Stimulated activated CD8-positive, alpha-beta memory T cell treated with anti-CD3 and anti-CD28 coated beads, Interleukin-7, amount 100 ng/mL, for 1 hour (primary cell): ENCODE measurements at places on chromosomes 2 and 18.

- DNase-seq: no peak
These were observed 256.1 kb downstream of the NDUFA10 start for GRCh38 chr2:239768907-239769553.

GRCh38 chr18:12038082-12038638 is 55.5 kb upstream of the ANKRD62 start:
- DNase-seq: no peak

DNA sequence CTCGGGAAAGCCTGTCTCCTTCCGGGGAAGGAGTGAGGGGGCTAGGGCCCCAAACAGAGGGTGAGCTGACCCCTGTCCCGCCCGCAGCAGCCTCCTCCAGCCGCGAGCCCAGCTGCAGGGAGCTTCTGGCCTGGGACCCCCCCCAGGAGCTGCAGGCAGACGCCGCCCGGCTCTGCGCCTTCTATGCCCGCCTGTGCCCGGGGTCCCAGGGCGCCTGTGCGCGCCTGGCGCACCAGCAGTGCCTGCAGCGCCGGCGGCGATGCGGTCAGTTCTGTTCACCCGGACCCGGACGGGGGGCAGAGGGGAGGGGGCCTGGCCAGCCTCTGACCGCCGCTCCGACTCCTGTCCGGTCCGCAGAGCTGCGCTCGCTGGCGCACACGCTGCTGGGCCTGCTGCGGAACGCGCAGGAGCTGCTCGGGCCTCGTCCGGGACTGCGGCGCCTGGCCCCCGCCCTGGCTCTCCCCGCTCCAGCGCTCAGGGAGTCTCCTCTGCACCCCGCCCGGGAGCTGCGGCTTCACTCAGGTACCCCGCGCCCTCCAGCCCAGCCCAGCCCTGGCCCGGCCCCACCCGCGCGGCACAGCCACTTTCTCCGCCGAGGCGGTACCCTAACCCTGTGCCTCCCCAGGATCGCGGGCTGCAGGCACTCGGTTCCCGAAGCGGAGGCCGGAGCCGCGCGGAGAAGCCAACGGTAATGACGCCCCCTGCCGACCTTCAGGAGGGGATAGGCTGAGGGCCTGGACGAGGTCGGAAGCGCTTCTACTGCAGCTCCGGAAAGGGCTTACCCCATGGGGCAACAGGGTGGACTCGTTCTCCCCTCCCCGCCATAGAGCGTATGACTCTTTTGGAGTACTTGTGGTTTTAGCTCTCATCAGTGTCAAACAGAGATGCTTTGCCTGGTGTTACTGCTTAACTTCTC is 2.0 kb upstream of the CHRND start:
- DNase-seq: no peak

- no peak for DNase-seq
These were observed 325.4 kb upstream of the FIGN start for GRCh38 chr2:164061129-164061746.

DNA sequence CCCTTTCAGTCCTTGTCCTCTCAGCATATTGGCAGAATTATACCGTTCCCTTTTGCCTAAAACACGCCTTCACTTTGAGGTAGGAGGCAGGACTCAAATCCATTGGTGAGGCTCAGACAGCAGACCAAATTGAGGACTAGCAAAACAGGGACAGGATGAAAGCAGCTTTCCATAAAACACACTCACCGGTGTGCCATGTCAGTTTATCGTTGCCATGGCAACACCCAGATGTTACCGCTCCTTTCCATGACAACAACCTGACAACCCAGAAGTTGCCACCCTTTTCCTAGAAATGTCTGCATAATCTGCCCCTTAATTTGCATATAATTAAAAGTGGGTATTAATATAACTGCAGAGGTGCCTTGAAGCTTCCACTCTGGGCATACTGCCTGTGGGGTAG is 730.4 kb downstream of the METTL4 start:
- DNase-seq: no peak

- no peak for DNase-seq
These were observed 9.8 kb upstream of the MREG start for GRCh38 chr2:216023055-216023648.

DNA sequence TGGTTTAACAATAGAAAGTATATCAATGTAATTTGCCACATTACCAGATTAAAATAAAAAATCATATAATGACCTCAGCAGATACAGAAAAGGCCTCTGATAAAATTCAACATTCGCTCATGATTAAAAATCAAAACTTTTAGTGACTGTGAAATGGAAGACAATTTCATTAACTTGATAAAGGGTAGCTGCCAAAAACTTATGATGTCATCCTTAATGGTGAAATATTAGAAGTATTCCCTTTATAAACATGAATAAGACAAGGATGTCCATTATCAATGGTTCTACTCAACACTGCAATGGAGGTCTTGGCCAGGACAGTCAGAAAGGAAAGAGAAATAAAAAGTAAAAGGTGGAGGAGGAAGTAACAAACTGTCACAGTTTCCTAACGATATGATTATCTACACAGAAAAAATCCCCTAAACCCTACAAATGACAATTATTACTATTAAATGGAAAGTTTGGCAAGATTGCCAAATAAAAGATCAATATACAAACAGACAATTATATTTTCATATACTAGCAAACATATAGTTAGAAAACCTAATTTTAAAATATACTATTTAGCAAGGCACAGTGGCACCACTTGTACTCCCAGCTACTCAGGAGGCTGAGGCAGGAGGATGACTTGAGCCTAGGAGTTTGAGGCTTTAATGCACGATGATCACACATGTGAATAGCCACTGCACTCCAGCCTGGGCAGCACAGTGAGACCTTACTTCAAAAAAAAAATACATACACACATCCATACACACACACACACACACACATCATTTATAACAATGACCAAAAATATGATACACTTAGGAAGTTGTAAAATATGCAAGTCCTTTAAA is 12.8 kb downstream of the METTL8 start:
- no peak for DNase-seq

DNA sequence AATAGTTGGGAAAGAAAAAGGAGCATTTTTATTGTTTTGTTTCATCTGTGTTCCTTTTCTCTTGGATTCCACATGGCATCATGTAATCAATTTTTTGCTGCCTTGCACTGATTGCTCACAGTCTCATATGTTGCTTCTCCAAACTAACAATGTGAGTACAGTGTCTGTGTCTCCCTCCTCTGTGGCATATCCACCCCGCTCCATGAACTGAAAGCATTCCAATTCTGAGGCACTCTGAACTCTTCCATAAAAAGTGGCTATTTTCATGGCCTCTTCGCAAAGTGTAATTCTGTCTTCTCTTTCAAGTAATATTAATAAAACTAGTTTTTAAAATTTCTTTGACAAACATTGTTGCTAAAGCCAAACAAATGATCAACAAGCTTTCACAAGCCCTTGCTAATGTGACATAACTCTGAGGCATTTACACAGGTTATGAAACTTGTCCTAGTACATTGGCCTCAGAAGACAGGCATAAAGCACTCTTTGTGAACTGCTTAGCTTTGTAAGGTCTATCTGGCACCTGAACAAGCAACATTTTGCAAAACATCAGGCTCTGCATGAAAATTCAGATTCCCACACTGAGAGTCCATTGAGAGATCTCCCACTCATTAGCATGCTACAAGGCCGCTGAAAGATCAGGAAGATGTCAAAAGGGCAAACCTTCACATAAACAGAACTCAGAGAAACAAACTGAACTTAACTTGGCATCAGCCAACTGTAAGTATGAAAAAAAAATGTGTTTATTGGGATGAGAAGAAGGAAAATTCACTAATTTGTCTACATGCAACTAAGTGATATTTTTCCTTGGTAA is 33.0 kb downstream of the GPR75 start:
- DNase-seq: no peak

DNA sequence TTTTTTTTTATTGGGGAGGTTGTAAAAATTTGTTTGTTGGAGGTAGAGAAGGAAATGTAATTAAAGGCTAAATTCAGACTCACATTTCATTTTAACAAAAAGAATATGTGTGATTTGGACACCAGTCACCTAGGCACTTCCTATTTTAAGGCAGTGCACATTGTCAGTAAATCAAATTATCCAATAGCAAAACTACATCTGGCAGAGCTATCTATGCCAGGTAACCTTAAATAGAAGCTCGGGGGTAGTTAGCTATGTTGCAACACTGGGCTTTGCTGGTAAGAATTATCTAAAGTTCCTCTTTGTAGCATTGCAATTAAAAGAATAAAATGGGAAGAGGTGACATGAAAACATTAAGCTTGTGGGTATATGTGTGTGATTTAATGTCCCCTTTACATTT is 1064.4 kb upstream of the ZEB2 start:
- no peak for DNase-seq

DNA sequence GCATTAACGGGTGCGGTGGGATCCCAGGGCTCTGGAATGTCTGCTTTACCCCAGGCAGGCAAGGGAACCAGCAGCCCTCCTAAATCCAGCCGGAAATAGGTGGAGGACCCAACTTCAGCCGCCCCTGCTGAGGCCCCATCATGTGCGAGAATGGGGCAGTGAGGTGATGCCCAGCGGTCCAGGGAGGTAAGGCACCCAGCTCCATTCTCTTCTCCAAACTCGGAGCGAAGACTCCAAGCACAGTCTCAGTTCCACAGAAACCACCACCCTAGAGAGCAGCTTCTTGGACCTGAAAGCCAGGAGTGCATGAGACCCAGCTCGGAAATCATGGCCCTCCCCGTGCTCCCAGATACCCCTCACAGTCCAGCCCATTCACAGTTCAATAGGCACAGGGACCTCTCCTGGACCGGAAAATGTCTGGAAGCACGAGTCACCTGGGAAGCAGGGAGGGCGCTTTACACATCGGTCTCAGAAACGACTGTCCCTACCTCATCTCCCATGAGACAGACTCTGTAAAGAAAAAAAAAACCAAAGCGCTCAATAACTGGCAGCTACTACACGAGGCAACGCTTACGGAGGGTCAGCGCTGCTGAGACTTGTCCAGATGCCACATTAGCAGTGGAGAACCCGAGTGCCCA is 2.0 kb downstream of the SDC1 start:
- no peak for DNase-seq

DNA sequence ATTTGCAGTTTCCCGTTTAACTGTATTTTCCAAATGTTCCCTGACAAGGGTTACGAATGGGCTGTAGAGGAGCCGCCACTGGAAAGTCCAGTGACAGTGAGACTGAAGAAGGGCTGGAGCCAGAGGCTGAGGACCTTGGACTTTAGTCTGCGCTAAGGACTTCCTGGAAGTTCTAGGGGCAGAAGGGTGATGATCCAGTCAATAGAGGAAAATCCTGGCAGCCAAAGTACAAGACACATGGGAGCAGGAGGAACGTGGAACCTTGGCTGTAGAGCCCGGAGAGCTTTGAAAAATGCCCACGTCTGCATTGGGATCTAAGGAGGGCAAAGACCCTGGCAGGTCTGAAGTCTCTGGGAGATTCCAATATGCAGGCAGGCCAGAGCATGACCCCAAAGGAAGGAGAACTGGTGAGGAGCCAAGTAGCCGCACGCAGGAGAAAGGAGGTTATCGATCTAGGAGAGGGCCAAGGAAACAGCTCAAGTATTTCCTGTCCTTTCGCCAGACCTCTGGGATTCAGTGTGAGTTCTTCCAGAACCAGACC is 28.5 kb downstream of the MBP start:
- DNase-seq: no peak

GRCh38 chr2:179812501-179812900 is 48.9 kb downstream of the ZNF385B start:
- DNase-seq: no peak

GRCh38 chr2:56244911-56245530 is 61.2 kb downstream of the CCDC85A start:
- no peak for DNase-seq

- peak; percentile 7 for DNase-seq
These were observed 175.8 kb downstream of the LOXHD1 start for GRCh38 chr18:46481048-46481846.

DNA sequence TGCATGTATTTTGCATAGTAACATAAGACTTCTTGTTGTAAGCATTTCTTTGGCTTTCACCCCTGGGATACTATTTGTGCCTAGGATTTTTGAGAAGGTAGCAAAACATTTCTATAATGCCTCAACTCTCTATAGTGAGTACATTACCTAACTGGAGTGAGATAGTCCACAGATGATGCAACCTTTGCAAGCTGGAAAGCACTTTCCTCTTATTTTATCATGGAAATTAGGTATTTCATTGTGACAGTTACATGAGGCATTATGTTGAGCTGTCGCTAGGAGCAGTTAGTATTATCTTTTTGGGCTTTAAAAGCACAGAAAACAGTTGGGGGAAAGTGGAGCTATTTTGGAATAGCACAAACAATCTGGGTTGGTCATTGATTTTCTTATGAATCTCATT is 786.2 kb downstream of the DCC start:
- no peak for DNase-seq

DNA sequence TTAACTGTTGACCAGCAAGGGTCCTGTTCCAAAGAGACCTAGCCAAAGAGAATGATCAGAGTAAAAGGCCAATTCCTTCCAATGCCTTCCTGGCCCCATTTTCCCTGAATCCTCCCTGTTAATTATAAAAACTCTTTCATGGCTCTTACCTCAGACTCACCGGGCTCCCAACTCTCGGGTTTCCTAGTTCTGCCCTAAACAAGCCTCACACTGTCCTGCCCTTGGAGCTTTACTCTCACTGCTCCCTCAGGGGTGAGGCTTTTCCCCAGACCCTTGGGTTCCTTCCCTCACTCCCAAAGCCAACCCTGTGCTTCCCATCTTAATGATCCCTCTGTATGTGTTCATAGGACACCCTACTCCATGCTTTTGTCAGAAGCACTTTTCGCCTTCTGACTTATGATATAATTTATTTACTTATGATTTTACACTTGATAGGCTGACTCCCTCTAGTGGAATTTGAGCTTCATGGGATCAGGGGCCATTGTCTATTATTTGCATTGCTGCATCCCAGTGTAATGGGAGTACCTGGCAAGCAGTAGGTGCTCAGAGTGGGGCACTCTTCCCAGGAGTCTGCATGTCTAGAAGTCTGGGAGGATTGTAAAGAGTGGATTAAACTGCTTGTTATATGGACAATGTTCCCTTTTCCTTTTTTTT is 29.9 kb upstream of the ZNG1B start:
- no peak for DNase-seq

- DNase-seq: no peak
These were observed 497.8 kb upstream of the MYT1L start for GRCh38 chr2:2828774-2829368.

DNA sequence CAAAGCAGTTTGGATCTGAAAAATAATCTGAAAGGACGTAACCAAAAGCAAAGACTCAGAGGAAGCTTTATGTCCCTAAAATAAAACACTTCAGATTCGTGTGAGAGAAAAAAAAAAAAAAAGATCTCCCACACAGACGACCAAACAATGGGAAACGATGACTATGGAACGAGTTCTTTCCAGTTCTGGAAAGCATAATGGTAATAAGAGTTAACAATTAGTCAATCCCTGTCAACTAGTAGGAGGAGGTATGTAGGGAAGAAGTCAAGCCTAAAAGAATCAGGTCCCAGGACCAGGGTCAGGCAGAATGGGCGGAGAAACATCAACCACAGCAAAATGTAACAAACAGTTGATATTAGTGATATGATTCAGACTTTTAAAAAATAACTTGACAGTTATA is 170.3 kb upstream of the SETBP1 start:
- DNase-seq: no peak

DNA sequence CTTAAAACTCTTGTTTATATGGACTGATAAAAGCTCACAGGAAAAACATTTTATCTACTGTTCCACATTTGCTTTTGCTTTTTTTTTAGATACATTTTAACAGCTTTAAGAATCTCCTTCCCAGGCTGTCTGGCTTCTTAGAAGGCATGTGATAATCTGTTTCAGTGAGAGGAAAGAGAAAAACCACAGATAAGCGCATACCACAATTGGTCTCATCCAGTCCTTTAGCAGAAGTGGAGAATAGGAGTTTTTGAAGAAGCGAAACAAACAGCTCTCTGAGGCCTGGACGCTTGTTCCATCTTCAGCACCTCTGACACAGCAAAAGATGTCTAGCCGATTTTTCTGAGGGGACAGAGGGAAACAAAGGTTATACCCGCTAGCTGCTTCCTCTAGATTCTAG is 37.6 kb downstream of the RMC1 start:
- no peak for DNase-seq
